GM04503 (cell line): ENCODE measurements at places on chromosomes 1 and 21.

- peak; percentile 18 for DNase-seq
Observed at GRCh38 chr1:10679496-10680220, 116.8 kb downstream of the CASZ1 start.

GRCh38 chr21:36297406-36297937, 22.5 kb upstream of the MORC3 start:
- DNase-seq, result no peak

GRCh38 chr1:160066829-160067745, 2.9 kb downstream of the KCNJ10 start:
- no peak for DNase-seq

DNA sequence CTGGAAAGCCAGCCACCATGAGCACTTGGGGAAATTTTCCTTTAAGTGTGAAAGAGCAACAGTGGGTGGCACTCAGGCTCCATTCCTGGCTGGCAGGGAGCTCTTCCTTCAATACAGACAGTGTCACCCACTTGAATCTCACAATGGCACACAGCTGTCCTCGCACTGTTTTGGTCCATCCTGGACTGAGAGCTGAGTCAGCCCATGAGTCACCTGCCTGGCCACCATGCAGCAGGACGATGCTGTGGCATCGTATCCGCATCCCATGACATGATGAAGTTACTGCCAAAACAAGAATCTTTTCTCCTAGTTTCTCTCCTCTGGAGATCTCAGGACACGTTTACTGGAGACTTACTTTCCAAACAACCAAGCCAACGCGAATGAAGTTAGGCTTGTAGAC, 6.0 kb downstream of the TMPRSS2 start:
- no peak for DNase-seq

DNA sequence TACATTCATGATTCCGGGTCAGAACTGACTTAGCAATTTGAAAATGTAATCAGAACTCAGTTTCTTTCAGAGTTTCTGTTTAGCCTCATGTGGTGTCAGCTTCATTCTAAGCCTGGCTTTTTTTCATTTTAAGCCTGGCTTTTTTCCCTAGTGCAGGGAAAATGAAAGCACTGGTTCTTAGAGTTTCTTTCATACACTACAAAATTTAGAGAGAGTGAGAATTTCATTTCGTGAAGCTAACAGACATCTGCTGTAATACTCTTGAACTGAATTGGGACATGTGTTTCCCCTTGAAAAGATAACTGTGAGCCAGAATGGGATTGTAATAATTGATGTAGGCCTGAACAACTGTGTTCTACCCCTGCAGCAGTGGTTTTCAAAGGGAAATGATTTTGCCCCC, 95.3 kb upstream of the KIAA0040 start:
- no peak for DNase-seq
